Activated CD4-positive, alpha-beta memory T cell treated with anti-CD3 and anti-CD28 coated beads, Interleukin-2, amount 10 ng/mL, durations not matched to agents 7 days and 5 days (primary cell): ENCODE measurements at places on chromosomes 3 and 15. TPM values are rescaled to one million over a fixed set of nuclear protein-coding genes. Genes with fewer than 3 reads are reported as not detected.

DNA sequence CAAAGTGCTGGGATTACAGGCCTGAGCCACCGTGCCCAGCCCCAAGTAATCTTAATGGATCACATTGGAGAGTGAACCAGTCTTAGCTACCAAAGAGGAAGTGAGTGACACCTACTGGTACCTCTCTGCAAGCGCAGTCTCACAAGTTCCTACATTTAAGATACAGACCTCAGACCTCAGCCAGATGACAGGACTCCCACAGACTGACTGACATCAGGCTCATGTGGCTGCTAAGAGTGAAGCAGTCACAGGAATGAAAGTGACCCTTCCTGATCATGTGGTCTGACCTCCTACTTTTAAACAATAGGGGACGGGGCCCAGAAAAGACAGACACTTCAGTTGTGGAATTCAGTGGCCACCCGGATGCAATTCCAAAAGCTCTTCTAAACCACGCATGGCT, 36.3 kb upstream of the GNB5 start:
- peak; percentile 77 for DNase-seq

DNA sequence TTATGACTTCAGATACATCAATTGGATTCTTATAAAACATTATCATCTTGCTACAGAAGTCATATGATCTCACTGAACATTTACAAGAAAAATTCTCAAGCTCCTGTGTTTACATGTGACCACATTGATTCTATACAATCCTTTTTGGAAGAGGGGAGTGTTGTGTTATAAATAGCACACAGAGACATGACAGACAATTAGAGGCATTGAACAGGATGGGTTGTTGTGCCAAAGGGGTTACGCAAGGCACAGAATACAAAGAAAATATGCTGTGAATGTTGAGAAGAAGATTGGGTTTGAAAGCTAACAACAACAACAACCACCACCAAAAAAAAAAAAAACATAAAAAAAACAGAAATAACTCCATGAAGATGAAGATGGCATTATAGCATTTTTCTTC, 32.5 kb upstream of the TBL1XR1 start:
- no peak for DNase-seq

- DNase-seq: no peak
These were observed 33.4 kb downstream of the LDHAL6B start for GRCh38 chr15:59240036-59240435.

DNA sequence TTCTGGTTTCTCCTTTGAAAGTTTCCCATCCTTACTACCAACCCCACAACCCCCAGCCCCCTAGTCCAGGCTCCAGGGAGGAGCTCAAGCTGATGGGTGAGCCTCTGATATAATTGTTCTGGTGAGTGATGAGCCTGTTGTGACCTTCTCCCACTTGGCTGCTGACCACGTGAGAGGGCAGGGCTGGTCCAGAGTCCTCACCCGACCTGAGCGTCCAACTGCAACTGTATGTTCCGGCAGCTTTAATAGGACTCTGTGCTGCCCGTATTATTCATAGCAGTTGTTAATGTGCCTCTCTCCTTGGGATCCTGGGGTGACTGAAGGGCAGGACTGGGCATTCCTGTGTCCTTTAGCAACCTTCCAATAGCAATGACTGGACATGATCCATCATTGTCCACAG, 56.2 kb downstream of the B3GNT5 start:
- DNase-seq: no peak

WDR93 gene
- not detected for total RNA-seq
